ENCODE measurements at places on chromosomes 6 and 20.
A peak's percentile ranks its signal among the peaks of the same experiment; 100 is the strongest.

GRCh38 chr20:61754976-61755778, 310.5 kb downstream of the TAF4 start:
- DNase-seq, result no peak

GRCh38 chr6:50819466-50819903, 814 bp downstream of the TFAP2B start:
- no peak for DNase-seq

GRCh38 chr6:163940705-163941623, 526.4 kb downstream of the QKI start:
- DNase-seq, result no peak

GRCh38 chr6:38171997-38172738, 352.6 kb downstream of the ZFAND3 start:
- no peak for DNase-seq

DNA sequence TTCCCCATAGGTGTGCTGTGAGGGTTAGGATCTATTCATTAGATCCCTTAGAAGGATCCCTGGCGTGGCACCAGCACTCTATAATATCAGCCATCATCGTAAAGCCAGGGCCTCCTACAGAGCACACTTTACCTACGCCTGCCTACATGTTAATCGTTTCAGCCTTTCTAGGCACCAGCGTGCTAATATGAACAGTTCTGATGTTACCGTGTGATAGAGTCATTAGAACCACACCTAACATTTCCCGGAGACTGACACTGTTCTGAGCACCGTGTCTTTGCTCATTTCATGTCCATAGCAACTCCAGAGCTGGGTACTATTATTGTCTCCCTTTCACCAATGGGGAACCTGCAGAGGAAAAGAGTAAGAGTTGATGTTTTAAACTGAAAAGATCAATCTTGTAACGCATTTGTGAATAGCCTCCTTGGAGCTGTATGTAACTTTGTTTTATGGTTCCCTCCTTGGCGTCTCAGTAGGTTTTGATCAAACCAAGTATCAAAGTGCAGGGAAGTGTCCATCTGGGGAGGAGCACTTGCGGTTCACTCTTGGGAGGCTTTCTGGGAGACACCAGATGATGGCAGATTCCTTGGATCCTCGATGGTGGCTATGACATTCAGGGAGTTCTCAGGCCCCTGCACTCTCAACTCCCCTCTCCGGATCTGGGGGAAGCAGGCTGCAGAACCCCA, 73.8 kb upstream of the KCNG1 start:
- no peak for DNase-seq

GRCh38 chr20:15333170-15333569, 995.8 kb upstream of the FLRT3 start:
- no peak for DNase-seq

DNA sequence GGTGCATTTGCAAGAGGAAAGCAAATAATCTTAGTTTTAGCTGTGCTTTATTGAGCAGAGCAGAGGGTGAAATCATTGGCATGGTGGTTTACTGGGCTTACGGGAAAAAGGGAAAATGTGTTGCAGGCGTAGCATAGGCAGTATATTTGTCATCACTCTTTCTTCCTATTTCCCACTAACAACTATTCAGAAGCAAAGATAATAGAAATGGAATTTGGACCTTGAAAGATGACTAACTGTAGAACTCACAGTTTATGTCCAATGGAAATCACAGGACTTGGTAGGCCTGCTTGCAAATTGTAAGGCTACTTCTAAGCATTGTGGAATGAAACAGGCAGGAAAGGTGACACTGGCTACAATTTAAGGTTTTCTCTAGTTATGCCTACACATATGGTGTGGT, 611.9 kb upstream of the MAN1A1 start:
- DNase-seq, result no peak

GRCh38 chr6:6586671-6587526, 1.6 kb upstream of the LY86 start:
- no peak for DNase-seq

DNA sequence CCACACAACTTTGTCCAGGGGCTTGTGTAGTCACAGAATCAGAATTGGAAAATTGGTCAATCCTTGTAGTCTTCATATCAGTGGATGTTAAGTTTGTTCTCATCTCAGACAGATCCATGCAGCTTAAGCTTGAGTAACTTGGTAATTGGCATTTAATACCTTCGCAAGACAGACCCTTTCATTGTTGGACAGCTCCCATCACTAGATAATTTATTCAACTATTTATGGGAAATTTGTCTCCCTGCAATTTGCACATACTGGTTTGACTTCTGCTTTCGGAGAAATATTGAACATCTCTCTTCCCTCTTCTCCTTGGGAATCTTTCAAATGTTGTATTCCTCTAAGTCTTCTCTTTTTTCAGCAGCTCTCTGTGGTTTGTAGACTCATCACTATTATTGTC, 17.1 kb downstream of the MEI4 start:
- DNase-seq, result no peak

GRCh38 chr6:110949679-110950285, 8.7 kb upstream of the GTF3C6 start:
- no peak for DNase-seq

DNA sequence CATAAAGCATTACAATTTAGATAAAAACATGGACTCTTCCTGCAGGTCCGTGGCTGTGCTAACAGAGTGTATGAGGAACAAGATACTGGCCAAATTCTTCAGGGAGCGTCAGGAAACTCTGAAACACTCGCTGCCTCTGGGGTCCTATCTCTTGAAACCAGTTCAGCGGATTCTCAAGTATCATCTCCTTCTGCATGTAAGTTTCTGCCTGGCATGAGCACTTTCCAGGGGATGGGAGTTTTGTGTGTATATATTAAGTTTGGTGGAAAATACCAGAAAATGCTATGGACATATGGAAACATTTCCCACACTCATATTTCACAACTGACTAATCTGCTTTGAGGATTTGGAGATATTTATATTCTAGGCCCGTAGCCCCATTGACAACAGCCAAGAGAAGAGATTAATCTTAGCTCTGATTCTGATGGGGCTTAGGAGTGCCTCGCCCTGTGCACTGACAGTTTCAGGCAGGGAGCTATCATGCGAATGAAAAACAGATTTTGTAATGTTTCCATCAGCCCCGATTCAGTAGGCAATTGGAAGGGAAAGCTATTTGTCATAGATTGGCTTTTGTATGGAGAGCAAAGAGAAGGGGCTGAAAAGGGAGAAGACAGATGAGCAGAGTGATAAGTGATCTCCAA, 64.7 kb upstream of the MTHFD1L start:
- DNase-seq, result no peak

GRCh38 chr6:139941826-139942225, 567.4 kb upstream of the CITED2 start:
- DNase-seq, result no peak

DNA sequence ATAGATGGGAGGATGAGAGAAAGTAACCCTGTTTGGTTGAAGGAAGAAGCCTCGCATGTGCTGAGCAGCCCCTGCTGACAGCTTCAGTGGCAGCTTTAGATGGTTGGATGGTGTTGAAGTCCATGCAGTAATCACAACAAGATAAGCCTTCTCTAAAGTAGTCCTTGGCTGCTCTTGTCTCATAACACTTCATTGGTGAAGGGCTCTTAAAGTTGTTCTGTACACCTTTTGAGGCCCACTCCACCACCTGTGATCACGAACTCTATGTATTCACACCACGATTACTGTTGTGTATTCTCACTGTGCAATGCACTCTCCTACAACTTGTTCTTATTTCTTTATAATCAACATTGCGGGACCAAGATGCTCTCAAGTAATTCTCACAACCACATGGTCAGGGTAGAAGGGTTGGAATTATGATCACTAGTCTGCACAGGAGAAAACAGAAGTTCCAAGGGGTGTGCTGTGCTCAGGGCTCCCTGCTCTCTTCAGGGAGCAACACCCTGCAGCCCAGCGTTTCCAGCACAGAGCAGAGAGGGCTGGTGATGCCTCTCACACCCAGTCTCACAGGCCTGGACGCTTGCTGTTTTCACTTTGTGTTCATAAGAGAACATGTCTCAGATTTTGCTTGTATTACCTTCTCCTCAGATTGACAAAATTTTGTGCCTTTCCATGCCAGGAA, 294.4 kb downstream of the SMOC2 start:
- DNase-seq, result no peak

- peak; percentile 77 for DNase-seq
Measured at GRCh38 chr20:38893565-38894090, 32.6 kb upstream of the FAM83D start.

GRCh38 chr6:35719830-35720733, 16.8 kb upstream of the ARMC12 start:
- DNase-seq, result no peak

DNA sequence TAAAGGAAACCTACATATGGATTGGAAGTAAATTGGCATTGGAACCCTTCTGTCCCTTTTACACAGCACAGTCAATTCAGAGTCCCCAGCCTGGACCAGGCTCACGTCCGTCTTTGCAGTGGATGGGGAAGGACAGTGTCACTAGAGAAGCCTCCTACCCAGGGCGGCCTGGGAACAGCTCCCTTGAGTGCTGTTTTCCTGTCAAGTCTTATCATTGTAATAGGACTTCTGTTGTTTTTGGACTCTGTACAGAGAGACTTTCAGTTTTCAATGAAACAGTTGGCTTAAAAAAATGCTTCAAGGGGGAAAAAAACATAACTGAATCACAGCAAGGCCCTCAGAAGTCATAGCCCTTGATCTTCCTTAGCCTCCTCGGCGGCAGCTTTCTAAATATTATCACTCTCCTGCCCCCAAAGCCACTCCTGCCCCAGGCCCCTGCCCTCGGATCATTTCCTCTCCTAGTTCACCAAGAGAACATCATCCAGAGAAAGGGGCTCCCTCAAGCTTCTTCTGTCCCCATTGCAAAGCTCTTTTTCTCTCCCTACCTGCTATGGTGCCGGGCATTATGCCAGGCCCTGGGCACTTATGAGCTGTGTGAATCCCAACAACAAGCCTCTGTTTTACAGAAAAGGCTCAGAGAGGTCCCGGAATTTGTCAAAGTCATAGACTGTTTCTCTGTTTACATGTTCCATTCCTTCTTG, 37.8 kb upstream of the CNKSR3 start:
- DNase-seq, result no peak

DNA sequence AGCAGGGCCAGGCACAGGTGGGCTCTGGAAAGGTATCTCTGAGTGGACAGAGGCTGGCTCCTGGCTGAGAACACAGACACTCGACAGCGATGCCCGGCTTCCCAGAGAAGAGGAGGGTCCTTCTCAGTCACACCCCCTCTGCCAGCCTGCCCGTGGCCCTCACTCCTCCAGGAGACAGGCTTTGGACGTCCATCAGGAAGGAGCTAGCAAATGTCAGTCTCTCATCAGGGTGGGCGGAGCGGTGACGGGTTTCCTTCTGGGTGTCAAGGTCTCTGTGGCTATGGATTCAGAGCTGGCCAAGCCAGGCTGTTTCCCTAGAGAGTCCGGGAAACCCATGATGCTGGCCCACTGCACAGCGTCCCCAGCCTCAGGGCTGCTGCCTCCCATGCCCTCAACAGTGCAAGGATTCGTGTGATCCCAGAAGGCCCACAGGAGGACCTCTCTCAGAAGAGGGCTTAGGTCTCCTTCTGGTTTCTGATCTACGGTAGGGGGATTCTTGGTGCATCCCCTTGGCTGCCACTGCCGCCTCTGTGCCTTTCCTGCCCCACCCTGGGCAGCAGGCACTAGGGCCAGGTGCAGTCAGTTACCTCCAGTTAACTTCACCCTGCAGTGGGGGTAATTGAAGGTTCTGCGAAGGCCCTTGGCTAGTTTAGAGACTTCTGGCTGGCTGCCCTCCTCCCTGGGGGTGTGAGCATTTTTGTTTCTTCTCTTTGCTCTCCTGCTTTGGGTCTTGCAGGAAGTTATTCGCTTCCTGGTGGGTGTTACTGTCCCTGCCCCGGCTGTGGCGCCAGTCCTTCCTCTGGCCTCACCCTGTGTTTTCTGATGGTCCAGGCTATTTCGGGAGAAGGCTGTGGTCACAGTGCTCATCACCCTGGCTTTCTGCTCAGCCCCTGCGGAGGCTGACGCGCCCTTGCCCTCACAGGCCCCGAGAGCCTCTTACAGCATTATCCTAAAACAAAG, 80.2 kb downstream of the CDH4 start:
- DNase-seq, result no peak

- no peak for DNase-seq
Measured at GRCh38 chr6:19715167-19715551, 122.0 kb upstream of the ID4 start.

- no peak for DNase-seq
Measured at GRCh38 chr6:170317076-170317475, 10.5 kb downstream of the FAM120B start.

GRCh38 chr6:5302220-5302946, 41.1 kb downstream of the FARS2 start:
- DNase-seq, result no peak

DNA sequence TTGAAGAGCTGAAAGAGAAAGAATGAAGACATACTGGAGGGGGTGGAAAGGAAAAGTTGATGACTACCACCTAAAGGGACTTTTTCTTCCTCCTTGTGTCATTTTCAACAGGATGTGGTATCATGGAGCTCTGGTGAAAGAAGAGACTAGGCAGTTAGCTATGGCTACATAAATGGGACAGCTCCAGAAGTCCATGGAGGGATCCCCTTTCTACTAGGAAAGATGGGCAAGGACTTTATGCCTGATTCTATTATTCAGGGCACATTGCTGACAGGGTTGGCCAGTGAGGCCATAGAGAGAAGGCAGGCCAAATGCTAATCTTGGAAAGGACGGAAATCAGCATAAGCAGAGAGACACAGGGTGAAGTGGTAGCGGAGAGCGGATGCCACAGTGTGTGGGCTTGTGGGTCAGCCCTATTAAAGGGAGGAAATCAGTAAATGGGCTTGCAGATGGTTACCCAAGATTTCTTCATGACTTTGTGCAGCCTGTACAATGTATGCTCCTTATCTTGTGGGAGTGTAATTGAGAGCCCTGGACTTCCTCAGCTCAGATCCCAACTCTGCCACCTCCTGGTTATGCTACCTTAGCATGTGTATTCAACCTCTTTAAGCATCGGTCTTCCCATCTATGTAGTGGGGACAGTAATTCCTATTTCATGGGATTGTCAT, 77.4 kb upstream of the TMEM170B start:
- no peak for DNase-seq

DNA sequence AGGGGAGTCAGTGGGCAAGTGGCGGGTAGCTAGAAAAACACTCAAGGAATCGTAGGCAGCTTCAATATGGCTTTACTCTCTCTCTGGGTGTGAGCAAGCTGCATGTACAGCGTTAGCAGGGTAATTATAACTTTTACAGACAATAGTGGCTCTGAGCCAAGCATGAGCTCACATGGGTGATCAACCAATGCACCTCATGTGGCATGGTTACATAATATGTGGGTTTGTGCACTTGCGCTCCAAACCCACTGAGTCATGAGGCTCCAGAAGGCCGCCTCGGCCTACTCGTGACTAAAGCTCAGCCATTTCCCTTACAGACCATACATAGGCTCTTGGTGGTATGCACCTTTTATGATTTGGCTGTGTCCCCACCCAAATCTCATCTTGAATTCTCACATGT, 78.4 kb upstream of the FBXL4 start:
- no peak for DNase-seq

DNA sequence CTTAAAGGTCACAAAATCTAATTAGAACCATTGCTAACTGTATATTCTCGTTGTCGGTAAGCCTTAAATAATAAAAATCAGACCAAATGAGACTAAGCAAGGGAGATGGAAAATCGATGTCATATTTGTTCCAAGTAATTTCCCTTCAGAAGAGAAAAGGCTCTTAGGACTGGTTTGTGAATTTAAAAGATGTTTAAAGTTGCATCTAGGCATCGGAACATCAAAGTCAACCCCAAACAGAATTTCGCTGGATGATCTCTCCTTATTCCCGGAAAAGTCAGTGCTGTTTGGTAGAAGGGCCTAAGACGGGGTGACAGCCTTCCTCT, 63.8 kb downstream of the NPEPL1 start:
- no peak for DNase-seq

Data from stimulated activated CD4-positive, alpha-beta T cell treated with anti-CD3 and anti-CD28 coated beads, TNF-alpha, amount 100 ng/mL, for 4 hours (primary cell).